ENCODE measurements at places on chromosomes 4 and X. TPM values are rescaled to one million over a fixed set of nuclear protein-coding genes. Genes with fewer than 3 reads are reported as not detected.

The C4orf50 gene
- total RNA-seq, result not detected

The RHOXF2B gene
- not detected for total RNA-seq

The ZNF280C gene
- 4.8 TPM for total RNA-seq

The PNCK gene
- 1.2 TPM for total RNA-seq

The ANOS1 gene
- 0.64 TPM for total RNA-seq

The INTS6L gene
- total RNA-seq, result 10.0 TPM
